Prostate gland (tissue), 2 donors: ENCODE measurements at places on chromosomes 4 and X.

GRCh38 chr4:146522869-146523205, 1.1 kb upstream of the SLC10A7 start:
- H3K4me1 ChIP-seq, result peaks cover 3% of the 10 kb centered on the region
- no peaks in the 10 kb centered on the region for H3K27me3 ChIP-seq
- peak overlapping the region; percentile 80 for H3K27ac ChIP-seq
- DNase-seq, result no peak

DNA sequence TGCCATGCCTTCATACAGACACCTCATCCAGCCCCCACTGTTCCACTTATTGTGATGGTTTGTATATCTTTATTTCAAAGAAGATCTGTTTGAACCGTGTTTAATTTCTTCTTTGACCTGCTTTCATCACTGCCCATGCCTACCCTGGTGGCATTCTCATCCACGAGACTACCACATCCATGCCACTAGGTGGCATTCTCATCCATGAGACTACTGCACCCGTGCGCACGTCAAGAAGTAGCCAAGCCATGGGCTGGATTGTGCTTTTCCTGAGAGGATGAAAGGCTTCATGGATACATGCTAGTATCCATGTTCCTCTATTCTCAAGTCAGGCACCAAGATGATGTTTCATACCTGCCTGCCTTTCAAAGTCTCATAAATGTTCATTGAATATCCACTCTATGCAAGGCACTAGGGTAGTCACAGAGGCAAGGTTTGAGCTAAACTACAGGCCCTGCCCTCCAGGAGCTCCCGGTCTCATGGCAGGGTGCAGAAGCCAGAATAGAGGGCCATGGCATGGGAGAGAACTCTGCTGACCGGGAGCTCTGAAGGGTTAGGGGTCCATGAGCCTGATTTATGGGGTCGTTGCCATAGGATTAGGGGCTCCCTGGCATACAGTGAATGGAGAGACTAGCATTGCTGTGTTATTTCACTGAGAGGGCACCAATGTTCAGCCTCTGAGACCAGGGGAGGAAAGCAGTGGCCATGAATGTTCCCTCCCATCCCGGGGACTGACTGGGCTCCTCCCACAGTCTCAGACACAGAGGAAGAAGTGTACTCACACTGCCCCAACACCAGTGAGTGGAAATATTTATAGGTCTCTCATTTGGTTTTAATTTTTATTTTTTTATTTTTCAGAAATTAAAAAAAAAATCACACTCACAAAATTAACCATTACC, 24.8 kb upstream of the EOLA2 start:
- H3K36me3 ChIP-seq, result no peaks in the 10 kb centered on the region
- H3K27me3 ChIP-seq, result no peaks in the 10 kb centered on the region
- no peak overlapping the region for H3K27ac ChIP-seq

DNA sequence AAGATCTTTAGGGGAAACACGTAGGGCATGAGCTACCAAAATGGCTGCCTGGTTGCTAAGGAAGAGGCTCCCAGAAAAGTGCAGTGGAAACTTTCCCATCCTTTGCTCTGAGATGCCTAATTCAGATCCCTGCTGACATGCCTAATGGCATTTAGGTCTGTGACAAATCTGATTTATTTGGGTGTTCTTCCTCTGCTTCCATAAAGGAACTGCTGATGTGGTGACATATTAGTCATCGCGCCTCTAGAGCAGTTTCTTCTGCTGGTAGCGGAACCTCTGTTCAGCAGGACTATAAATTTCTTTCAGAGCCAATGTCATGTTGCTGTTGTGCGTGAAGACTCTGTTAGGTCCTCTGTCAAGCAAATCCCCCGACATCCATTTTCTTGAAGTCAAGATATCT, 310.0 kb downstream of the PDHA2 start:
- H3K27me3 ChIP-seq, result no peaks in the 10 kb centered on the region
- H3K27ac ChIP-seq, result no peak overlapping the region
- no peaks in the 10 kb centered on the region for H3K4me1 ChIP-seq
- H3K4me3 ChIP-seq, result no peak overlapping the region
- no peaks in the 10 kb centered on the region for H3K36me3 ChIP-seq

DNA sequence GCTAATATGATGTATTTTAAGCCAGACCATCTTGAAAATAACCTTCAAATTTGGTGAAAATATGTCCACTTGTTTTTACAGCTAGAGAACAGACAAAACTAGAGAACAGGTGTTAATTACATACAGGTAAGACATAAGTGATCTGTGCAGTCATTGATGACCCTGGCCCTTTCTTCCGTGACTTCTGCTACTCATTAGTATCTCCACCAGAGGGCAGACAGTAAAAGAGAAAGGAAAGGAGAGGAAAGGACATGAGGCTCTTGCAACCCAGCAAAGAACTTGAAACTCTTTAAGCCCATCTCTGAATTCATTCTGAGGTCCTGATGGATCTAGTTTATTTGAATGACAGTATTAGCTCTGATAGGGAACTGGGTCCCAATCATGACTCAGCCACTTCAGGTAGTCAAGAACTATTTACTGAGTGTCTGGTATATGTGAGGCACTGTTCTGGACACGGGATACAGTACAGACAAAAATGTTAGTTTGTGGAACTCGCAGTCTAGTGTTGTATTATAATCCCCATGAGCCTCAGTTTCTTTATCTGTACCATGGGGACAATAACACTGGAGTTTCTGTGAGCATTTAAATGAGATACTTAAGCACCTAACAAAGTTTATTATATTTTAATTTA, 121.0 kb upstream of the TEX13D start:
- H3K27ac ChIP-seq, result no peak overlapping the region
- H3K4me3 ChIP-seq, result no peak overlapping the region
- no peak for DNase-seq

- H3K27me3 ChIP-seq, result no peaks in the 10 kb centered on the region
- H3K27ac ChIP-seq, result no peak overlapping the region
- no peaks in the 10 kb centered on the region for H3K36me3 ChIP-seq
These were observed 169.4 kb downstream of the IL1RAPL1 start for GRCh38 chrX:28756647-28757046.

- no peaks in the 10 kb centered on the region for H3K36me3 ChIP-seq
- H3K4me1 ChIP-seq, result no peaks in the 10 kb centered on the region
- no peak for DNase-seq
These were observed 1122.9 kb upstream of the PCDH10 start for GRCh38 chr4:132026166-132026565.

GRCh38 chr4:54728368-54728767, 70.6 kb downstream of the KIT start:
- H3K36me3 ChIP-seq, result no peaks in the 10 kb centered on the region
- H3K27me3 ChIP-seq, result no peaks in the 10 kb centered on the region
- DNase-seq, result no peak
- no peaks in the 10 kb centered on the region for H3K4me1 ChIP-seq
- H3K4me3 ChIP-seq, result no peak overlapping the region

GRCh38 chr4:101187841-101188240, 159.5 kb downstream of the PPP3CA start:
- H3K27me3 ChIP-seq, result no peaks in the 10 kb centered on the region
- H3K4me1 ChIP-seq, result peaks cover 7% of the 10 kb centered on the region
- H3K27ac ChIP-seq, result no peak overlapping the region
- no peak for DNase-seq
- no peaks in the 10 kb centered on the region for H3K36me3 ChIP-seq
- H3K4me3 ChIP-seq, result no peak overlapping the region

- H3K4me3 ChIP-seq, result no peak overlapping the region
- H3K36me3 ChIP-seq, result no peaks in the 10 kb centered on the region
- peaks cover 7% of the 10 kb centered on the region for H3K27me3 ChIP-seq
- DNase-seq, result no peak
These were observed 105.9 kb upstream of the ADRA2C start for GRCh38 chr4:3660086-3660927.

- H3K27ac ChIP-seq, result no peak overlapping the region
- H3K36me3 ChIP-seq, result no peaks in the 10 kb centered on the region
- no peak for DNase-seq
- no peaks in the 10 kb centered on the region for H3K4me1 ChIP-seq
- H3K27me3 ChIP-seq, result no peaks in the 10 kb centered on the region
These were observed 98.2 kb downstream of the SLC39A8 start for GRCh38 chr4:102247041-102247440.

GRCh38 chr4:76147454-76148141, 599 bp downstream of the NUP54 start:
- no peaks in the 10 kb centered on the region for H3K27me3 ChIP-seq
- H3K4me1 ChIP-seq, result peaks cover 12% of the 10 kb centered on the region
- peak; percentile 22 for DNase-seq
- H3K27ac ChIP-seq, result peak overlapping the region; percentile 90
- H3K4me3 ChIP-seq, result peak overlapping the region; percentile 91

- H3K4me3 ChIP-seq, result no peak overlapping the region
- no peaks in the 10 kb centered on the region for H3K36me3 ChIP-seq
- no peak for DNase-seq
- no peak overlapping the region for H3K27ac ChIP-seq
These were observed 137.4 kb downstream of the DKK2 start for GRCh38 chr4:106898621-106899230.

- H3K4me3 ChIP-seq, result no peak overlapping the region
- H3K27me3 ChIP-seq, result no peaks in the 10 kb centered on the region
- DNase-seq, result peak; percentile 5
- no peaks in the 10 kb centered on the region for H3K36me3 ChIP-seq
These were observed 37.4 kb downstream of the LHFPL1 start for GRCh38 chrX:112642349-112642748.

- H3K4me3 ChIP-seq, result no peak overlapping the region
- H3K4me1 ChIP-seq, result no peaks in the 10 kb centered on the region
- no peaks in the 10 kb centered on the region for H3K27me3 ChIP-seq
- H3K36me3 ChIP-seq, result no peaks in the 10 kb centered on the region
- H3K27ac ChIP-seq, result no peak overlapping the region
- DNase-seq, result no peak
These were observed 208.1 kb upstream of the ADGRL3 start for GRCh38 chr4:60992037-60992436.

DNA sequence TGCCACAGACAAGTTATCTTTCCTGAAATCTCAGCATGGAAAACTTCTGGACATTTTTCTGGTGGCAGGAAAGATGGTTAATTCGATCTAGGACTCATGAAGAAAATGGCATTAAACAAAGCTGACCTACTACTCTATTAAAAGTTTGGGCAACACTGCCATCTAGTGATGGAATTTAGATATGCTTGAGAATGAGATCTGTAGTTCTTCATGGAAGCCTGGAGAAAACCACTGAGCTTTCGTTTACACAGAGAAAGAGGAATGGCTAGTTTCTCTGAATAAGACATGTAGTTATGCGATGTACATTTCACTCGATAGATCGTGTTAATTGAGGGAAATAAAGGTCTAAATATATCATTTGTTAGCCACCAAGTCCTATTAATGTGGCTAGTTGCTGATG, 51.7 kb upstream of the CHRDL1 start:
- H3K27me3 ChIP-seq, result no peaks in the 10 kb centered on the region
- no peaks in the 10 kb centered on the region for H3K4me1 ChIP-seq
- DNase-seq, result peak; percentile 17
- H3K36me3 ChIP-seq, result no peaks in the 10 kb centered on the region

DNA sequence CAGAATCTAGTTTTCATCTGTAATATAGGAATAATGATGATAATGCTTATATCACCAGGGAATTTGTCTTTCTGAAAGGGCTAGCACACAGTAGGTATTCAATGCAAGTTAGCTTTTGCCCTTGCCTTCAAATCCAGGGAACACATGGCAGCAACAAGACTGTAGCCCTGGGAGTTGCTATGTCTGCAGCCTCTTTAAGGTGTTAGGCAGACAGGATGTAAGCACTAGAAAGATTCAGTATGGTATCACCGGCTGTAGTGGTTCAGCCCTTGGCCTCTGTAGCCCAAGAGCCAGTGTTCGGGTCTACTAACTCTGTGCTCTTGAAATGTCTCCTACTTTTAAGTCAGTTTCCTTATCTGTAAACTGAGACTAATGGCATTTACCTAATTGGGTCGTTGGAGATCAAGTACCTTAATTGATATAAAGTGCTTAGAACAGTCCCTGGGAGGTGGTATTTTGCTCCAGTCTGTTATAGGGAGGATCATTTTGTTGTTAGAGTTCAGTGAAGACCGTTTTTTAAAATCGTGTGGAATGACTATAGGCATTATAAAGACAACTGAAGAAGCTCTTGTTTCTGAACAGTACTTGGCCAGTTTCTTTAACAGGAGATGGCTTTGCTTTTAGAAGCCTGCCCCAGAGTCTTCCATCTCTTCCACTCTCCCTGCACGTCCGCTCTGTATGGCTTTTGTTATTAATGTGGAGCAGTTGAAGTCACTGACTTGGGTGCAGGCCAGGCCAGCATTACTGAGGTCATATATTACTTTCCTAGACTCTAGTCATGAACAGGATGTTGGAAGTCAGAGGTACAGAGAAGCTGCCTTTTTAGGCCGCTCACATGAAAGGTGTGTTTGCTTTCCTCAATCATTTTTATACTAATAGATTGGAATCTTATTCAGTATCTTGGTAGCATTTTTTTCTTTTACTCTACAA, 44.8 kb downstream of the GAB1 start:
- H3K4me1 ChIP-seq, result no peaks in the 10 kb centered on the region
- no peak overlapping the region for H3K4me3 ChIP-seq
- peak; percentile 63 for DNase-seq
- H3K27me3 ChIP-seq, result no peaks in the 10 kb centered on the region
- no peaks in the 10 kb centered on the region for H3K36me3 ChIP-seq
- peak overlapping the region; percentile 62 for H3K27ac ChIP-seq
